Daoy (cell line): ENCODE measurements at places on chromosomes 2 and 18. TPM values are rescaled to one million over a fixed set of nuclear protein-coding genes. Genes with fewer than 3 reads are reported as not detected.

Gene KRCC1
- total RNA-seq = 33.1 and 42.1 TPM in 2 replicates

Gene SETBP1
- 1.0 and 1.6 TPM in 2 replicates for total RNA-seq

Gene MEP1B
- total RNA-seq = not detected in 2 replicates

Gene RND3
- total RNA-seq = 75.7 and 82.3 TPM in 2 replicates

Gene HES6
- total RNA-seq = 9.8 and 13.1 TPM in 2 replicates

Gene CFAP221
- 0.29 and 2.0 TPM in 2 replicates for total RNA-seq

Gene DAW1
- total RNA-seq = 0.63 and 5.2 TPM in 2 replicates

Gene PRSS56
- total RNA-seq = not detected in 2 replicates

Gene COLEC12
- 1.7 and 2.6 TPM in 2 replicates for total RNA-seq

Gene DUSP28
- 2.8 and 3.3 TPM in 2 replicates for total RNA-seq

Gene CGREF1
- 3.4 and 8.6 TPM in 2 replicates for total RNA-seq

Gene COPS7B
- 25.2 and 30.6 TPM in 2 replicates for total RNA-seq

Gene CYTIP
- total RNA-seq = 3.1 and 5.9 TPM in 2 replicates

Gene IL37
- total RNA-seq = not detected in 2 replicates

DNA sequence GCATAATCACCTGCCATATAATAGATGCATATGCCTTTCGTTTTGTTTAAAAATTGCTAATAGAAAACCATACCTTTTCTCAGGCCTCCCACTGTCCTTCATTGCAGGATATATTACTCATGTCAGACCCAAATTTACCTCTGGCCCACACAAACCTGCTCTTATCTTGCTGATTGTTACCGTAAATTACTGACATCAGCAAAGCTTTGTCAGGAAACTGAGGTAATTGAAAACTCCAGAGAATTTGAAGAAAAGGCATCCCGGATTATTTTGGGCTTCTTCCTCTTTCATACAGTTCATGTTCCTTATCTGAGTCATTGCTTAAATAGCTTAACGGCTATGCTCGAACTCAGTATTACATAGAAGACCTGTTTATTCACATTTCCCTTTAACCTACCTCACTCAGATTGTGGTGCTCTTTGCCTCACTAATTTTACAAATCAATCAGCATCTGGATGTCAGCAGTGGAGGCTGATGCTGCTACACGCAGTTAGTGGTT is 145.7 kb downstream of the ZEB2 start:
- DNase-seq = no peak

DNA sequence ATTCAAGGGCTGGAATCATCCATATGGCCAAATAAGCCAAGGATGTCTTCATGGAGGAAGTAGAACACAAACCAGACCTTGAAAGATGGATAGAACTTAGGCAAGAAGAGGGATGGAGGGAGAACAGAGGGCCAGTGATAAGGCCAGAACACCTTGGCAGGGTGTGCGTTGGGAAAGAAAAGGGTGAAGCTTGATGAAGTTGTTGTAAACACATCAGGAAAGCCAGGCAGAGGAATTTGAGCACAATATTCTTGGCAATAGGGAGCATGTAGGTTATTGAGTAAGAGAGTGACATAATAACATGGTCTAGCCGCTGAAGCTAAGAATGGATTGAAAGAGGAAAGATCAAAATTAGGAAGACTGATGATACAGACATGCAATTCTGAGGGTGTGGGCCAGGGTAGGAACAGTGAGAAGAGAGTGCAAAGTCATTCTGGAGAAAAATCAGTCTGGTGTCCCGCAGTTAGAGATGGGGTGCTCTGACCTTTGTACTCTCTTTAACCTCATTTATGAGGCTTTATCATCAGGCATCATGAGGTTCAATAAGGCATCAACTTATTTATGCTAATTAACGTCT is 41.0 kb downstream of the SLC14A2 start:
- no peak for DNase-seq

DNA sequence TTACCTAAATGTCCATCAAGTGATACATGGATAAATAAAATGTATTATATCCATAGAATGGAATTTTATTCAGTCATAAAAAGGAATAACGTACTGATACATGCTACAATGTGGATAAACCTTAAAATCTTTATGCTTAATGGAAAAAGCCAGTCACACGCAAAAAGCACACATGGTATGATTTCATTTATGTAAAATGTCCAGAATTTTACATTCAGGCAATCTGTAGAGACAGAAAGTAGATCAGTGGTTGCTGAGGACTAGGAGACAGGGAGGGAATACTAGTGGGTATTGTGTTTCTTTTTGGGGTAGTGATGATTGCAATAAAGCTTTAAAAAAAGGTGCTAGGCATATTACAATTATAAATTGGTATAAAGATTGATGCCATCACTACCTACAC is 30.7 kb upstream of the CD302 start:
- DNase-seq = no peak

DNA sequence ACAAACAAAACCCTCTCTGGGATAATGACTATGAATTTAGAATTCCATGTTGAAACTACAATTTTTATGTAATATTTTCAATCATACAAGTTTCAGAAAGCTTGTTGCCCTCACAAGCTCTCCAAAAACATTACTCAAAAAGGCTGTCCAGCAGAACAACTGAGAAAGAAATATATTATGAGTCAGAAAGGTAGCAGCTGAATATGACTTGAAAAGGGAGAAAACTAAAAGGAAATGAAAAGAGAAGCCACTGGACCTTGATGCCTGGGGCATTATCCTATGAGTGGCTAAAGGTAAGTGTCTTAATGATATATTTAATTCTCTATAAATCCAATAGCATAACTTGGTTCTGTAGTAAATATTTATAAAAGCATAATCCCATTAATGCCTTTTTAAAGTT is 61.8 kb downstream of the NXPH2 start:
- no peak for DNase-seq

DNA sequence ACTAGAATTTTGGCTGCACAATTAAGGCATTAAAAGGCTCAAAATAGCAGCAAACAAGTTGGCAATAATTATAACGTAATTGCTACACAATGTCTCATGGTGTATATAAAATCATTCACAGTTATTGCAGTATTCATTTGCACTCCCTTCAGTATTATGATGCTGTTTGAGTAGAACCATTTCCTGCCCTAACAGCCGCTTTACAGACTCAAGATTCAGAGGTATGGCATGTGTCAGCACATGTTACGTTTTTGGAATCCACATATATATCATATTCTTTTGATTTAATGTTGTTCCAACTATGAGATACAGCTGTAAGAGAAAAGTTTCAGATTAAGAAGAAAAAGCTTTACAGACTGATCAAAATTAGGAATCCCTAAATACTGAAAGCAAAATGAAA is 56.3 kb upstream of the NCKAP5 start:
- DNase-seq = no peak

DNA sequence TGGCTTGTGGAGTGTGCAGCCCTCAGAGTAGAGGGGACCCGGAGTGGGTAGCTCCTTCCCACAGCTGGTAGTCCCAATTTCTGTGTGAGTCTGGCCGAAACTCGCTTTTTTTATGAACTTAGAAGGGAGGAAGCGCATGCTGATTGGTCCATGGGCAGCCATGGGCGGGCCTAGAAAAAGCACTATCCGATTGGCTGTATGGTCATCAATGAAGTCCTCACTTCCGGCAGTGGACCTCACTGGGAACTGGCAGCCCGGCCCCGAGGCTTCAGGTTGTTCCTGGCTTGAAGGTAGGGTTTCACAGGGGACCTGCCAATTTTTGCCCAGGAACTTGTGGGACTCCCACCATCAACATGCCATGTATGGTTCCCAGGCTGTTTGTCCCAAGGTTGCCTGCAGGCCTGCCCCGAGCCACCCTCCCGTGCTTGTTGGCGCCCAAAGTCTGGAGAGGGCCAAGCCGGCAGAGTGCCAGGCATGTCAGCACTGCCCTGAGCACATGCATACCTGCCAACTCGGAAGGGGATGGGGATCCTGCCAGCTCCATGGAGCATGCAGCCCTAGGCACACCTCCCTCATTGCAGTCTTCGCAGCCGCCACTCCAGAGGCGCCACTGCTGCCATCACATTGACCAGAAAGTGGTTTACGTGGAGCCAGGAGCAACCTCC is 98.5 kb downstream of the ATP9B start:
- DNase-seq = no peak

DNA sequence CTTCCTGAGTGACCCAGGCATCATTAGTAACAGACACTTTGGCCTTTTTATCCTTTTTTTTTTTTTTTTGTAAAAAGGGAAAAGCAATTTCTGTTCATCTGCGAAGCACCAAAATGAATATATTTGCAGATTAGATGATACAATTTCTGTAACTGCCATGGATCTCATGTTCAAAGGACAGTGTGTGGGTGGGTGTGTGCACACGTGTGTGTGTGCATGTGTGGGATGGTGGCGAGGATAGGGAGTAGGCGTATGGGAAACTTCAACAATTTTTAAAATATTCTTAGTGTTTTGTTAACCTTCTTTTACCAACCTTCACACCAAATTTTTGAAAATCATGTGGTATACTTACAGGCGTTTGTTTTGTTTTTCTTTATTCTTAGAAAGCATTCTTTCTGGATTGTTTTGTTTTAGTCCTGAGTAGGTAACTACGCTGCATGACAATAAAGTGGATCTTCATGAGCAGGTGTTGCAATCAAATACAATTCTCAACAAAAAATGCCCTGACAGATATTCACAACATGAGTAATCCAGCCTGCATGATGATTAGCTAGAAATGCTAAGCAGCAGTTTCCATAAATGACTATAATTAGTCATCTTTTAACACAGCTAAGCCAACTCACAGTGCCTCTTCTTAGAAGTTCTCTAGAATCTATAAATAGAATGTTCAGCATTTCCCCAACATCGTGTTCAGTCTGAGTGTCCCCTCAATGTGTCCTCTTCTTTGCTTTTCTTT is 53.5 kb upstream of the RMDN2 start:
- DNase-seq = peak; percentile 36

DNA sequence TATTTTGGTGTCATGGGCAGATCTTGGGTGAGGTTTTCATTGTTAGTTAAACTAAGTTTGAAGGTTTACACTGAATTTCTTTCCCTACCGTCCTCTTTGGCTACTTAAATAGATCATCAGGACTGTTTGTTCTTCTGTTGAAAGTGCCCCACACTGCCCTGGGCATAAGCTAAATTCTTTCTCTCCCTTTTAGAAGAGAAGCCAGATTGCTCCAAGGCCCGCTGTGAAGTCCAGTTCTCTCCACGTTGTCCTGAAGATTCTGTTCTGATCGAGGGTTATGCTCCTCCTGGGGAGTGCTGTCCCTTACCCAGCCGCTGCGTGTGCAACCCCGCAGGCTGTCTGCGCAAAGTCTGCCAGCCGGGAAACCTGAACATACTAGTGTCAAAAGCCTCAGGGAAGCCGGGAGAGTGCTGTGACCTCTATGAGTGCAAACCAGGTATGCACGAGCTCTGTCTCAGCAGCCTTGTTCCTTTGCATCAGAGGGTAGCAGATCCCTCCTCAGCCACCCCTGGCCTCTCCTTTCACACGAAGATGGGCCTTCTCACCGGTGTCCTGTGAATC is 85.6 kb downstream of the CRIM1 start:
- no peak for DNase-seq

- no peak for DNase-seq
Measured at GRCh38 chr2:171788316-171788993, 101.2 kb downstream of the DYNC1I2 start.

DNA sequence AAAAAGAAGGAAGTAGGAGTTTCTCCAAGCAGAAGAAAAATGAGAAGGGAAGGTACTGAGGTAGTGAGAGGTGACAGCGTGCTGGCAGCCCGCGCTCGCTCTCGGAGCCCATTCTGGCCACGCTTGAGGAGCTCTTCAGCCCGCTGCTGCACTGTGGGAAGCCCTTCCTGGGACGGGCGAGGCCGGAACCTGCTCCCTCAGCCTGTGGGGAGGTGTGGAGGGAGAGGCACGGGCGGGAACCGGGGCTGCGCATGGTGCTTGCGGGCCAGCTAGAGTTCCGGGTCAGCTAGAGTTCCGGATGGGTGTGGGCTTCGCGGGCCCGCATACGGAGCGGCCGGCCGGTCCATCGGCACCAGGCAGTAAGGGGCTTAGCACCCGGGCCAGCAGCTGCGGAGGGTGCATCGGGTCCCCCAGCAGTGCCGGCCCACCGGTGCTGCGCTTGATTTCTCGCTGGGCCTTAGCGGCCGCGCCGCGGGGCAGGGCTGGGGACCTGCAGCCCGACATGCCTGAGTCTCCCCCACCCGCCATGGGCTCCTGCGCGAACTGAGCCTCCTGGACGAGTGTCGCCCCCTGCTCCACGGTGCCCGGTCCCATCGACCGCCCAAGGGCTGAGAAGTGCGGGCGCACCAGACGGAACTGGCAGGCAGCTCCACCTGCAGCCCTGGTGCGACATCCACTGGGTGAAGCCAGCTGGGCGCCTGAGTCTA is 11.1 kb upstream of the CYS1 start:
- DNase-seq = no peak

DNA sequence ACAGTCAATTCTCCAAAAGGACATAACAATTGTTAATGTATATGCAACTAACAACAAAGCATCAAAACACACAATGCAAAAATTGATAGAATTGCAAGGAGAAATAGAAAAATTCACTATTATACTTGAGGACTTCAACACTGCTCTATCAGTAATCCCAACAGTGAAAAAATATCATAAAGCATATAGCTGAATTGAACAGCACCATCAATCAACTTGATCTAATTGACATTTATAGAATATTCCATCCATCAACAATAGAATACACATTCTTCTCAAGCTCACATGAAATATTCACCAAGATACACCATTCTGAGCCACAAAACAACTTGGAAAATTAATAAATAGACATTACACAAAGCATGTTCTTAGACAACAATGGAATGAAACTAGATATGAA is 60.1 kb upstream of the ASXL3 start:
- no peak for DNase-seq

GRCh38 chr2:3728104-3729054 is 25.0 kb downstream of the DCDC2C start:
- peak; percentile 64 for DNase-seq

DNA sequence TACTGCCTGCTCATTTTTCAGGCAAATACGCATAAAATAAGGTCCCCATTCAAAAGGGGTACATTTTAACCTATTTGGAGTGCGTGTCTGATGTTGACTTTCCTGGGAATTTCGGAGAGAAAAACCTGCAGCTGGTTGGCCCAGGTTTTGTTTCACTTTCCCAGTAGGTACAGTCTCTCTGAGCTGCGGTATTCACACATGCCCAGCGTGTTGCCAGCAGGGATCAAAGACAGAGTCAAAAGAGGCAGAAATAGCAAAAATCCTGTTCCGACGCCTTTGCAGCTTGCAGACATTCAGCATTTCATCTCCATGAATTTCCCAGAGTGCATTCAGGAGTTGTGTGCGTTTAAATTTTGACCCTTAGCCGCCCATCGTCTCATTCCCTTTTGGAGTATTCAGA is 855.4 kb upstream of the CELF4 start:
- DNase-seq = no peak

- no peak for DNase-seq
Measured at GRCh38 chr2:207135801-207136457, 29.8 kb downstream of the KLF7 start.

- peak; percentile 49 for DNase-seq
Measured at GRCh38 chr2:100588071-100588786, 25.4 kb downstream of the PDCL3 start.

- no peak for DNase-seq
Measured at GRCh38 chr18:44041553-44041952, 639.1 kb upstream of the SETBP1 start.

- DNase-seq = peak; percentile 89
Measured at GRCh38 chr2:230416061-230416721, at the start of gene SP100. TSS of gene SP100 (plus strand) at chr2:230416201. CDS start at chr2:230416297, 96 bp downstream.

GRCh38 chr2:8548065-8548618 is 133.7 kb upstream of the ID2 start:
- DNase-seq = no peak

- no peak for DNase-seq
Measured at GRCh38 chr2:29611850-29612249, 309.5 kb downstream of the ALK start.

GRCh38 chr2:18154812-18155211 is 276.3 kb downstream of the KCNS3 start:
- DNase-seq = peak; percentile 27

GRCh38 chr2:101657787-101658186 is 39.7 kb upstream of the MAP4K4 start:
- DNase-seq = no peak

- no peak for DNase-seq
Measured at GRCh38 chr2:15040429-15041084, 408.0 kb downstream of the LRATD1 start.
